ENCODE measurements at places on chromosomes 5 and 9.

DNA sequence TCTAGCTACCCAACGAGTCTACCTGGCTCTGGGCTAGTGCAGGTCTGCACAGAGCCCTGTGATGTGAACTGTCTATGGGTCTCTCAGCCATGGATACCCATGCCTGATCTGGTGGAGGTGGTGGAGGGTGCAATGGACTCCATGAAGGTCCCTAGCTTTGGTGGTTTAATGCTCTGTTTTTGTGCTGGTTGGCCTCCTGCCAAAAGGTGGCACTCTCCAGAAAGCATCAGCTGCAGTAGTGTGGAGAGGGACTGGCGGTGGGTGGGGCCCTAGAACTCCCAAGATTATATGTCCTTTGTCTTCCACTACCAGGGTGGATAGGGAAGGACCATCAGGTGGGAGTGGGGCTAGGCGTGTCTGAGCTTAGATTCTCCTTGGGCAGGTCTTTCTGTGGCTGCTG lies 290.1 kb downstream of the AGTPBP1 start:
- no peak for DNase-seq

DNA sequence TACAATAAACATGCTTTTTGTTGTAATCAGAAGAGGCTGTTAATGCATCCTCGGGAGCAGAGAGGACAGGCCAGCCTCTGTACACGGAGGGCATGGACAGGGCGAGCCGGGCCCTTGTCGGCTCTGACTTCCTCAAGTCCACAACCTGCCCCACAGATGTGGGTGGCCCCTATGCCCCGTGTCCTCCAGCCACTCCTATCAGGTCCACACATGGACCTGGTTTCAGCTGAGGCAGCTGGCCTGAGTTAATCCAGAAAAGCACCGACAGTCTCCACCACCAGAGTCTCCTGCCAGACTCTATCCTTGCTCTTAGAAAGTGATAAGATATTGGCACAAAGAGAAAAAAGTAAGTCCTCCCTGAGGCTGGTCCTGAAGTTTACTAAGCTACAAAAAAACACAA lies 52.4 kb upstream of the PHYKPL start:
- no peak for DNase-seq

GRCh38 chr5:124173386-124173785 lies 573.1 kb downstream of the ZNF608 start:
- DNase-seq: no peak

DNA sequence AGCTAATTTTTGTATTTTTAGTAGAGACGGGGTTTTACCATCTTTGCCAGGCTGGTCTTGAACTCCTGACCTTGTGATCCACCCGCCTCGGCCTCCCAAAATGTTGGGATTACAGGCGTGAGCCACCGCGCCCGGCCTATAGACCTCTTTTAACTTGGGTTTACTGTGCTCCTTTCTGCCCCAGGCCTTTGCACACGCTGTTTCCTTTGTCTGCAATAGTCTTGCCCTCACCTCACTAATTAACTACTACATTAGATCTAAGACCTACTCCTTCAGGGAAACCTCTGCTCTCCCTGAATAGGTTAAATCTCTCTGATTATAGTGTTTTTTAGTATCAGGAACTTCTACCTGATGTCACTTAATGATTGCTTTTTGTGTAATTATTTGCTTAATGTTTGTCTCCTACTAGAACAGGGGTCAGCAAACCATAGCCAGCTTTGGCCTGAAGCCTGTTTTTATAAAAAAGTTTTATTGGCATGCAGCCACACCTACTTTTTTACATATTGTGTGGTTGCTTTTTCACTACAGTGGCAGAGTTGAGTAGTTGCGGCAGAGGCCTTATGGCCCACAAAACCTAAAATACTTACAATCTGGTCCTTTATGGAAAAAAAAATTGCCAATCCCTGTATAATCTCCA lies 31.2 kb upstream of the TLE1 start:
- no peak for DNase-seq

- DNase-seq: no peak
These were observed 87.5 kb upstream of the FSD1L start for GRCh38 chr9:105360344-105360743.

- DNase-seq: no peak
These were observed 12.0 kb upstream of the ELOVL7 start for GRCh38 chr5:60856066-60856465.

- no peak for DNase-seq
These were observed 47.5 kb upstream of the TLE4 start for GRCh38 chr9:79524266-79524665.

DNA sequence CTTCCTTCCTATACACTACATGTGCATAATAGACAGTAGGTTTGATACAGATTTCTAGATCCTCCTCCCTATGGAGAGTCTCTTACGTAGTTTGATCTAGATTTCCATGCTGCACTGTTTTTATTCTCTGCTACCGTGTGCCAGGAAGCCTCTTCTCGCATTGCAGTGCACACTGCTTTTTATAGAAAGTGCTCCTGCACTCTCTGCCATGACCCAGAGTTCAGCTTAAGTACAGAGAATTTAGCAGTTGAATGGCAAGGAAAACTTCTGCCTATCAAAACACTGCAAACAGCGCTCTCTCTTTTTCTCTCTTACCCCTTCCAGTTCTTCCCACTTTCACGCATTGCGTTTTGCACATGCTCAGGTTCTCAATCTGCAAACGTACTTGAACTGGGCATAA lies 187.4 kb downstream of the ARHGAP26 start:
- no peak for DNase-seq

DNA sequence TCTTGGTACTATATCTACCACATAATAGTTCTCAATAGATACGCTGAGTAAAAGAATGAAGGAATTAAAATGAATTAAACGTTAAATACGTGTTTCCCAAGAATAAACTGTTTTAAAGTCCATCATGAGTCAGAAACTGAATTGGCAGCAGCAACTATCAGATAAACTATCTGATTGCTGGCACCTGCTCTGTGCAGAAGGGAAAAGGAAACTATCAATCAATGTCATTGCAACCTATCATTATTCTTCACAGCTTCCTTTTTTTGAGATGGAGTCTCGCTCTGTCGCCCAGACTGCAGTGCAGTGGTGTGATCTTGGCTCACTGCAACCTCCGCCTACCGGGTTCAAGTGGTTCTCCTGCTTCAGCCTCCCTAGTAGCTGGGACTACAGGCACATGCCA lies 8.8 kb upstream of the WDR36 start:
- DNase-seq: no peak

DNA sequence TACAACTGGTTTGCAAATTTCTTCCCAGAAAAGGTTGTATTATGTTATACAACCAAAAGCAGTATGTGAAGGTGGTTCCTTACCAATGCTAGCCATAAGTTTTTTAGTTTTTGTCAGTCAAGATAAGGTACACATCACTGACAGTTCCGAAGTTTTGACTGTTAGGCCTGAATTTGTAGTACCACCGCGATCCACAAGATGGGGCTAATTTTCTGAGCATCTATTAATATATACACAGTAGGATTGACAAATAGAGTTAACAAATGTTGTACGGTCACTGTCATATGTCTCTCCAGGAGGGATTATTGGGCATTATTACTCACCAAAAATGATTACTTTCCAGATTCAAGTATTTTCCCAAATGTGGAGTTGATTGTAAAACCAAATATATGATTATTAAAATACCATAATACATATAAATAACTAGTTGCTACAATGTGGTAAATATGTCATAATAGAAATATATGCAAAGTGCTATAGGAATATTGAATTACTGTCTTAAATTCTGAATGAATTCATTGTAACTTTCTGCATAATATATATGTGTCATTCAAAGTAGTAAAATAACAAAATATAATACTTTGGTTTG lies 28.4 kb upstream of the LRRC19 start:
- peak; percentile 5 for DNase-seq

DNA sequence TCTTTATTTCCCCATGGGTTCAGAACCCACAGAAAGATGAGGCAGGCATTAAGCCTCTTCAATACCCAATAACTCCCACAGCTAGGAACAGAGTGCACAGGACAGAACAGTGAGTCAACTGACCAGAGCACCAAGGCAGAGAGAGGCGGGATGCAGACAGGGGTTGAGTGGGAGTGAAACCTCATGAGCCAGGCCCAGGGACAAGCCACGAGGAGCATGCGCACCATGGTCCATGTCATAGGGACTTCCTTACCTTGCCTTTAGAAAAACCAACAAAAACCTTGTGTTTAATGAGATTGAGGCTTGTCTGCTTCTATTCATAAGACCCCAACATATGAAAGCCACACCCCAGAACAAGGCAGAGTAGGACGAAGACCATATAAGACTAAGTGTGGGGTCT lies 330.6 kb downstream of the DEPDC1B start:
- DNase-seq: no peak

- no peak for DNase-seq
These were observed 91.1 kb upstream of the ARRDC3 start for GRCh38 chr5:91474201-91474600.

DNA sequence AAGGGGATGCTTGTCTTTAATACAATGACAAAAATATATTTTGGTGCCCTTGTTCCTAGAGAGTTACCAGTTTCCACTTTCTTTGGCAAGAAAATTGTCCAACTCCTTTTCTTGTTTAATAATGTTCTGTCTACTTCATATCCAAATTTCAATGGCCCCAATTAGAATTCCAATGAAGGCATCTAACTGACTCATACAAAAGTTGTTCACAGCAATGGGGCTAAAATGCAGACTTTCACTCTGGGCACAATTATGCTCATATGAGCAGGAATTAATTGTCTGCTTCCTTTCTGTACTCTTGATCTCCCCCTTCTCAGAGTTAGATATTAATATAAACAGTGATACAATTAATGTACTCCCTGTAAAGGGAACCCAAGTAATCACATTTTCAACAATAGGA lies 42.1 kb upstream of the ZNF622 start:
- no peak for DNase-seq

DNA sequence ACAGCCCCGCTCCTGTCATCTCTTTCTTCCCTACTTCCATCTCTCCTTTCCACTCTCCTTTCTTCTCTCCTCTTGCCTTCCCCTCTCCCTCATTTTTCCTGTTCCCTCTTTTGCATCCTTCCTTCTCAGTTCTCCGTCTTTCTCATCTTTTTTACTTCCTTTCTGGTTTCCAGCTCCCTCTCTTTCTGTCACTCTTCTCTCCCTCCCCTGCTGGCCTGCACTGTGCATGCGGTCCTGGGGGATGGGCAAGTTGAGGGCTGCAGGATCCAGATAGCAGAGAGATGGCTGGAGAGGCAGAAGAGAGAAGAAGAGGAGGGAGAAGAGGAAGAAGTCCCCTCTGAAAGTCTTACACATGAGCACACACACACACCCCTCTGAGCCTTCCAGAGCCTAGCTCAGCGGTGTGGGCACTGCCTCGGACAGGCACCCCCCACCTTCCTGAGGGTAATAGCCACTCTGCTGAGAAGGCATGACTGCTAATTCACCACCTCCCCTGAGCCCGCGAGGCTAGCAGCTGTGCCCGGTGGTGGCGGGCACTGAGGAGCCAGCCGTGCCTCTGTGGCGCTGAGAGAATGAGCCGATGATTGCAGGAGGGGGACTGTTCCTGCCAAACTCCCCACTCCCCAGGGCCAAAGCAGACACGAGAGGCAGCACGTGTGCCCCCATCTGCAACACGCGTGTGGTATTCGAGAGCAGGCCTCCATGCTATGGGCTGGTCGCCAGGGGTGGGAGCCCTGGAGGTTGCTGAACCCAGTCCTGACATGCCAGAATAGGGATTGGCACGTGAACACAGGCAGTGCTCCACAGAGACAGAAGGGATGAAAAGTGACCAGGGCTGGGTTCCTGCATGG lies 3.7 kb upstream of the CAMK2A start:
- no peak for DNase-seq

GRCh38 chr5:10831419-10831818 lies 70.4 kb upstream of the DAP start:
- no peak for DNase-seq

DNA sequence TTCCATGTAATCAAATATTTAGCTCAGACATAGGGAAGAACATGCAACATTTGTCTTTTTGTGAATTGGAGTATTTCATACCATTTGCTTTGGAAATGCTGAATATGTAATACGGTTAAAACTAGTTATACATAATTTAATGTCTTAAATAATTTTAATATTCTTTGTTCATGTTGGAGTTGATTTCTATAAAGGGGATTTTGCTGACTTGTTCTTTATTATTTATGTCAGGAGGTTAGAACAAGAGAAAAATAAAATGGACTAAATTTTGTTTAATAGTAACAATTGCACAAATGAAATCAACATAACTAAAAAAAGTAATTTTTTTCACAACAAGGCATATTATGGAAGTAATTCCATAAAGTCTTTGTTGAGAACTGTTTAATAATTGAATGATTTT lies 170.0 kb upstream of the CDH18 start:
- DNase-seq: no peak

DNA sequence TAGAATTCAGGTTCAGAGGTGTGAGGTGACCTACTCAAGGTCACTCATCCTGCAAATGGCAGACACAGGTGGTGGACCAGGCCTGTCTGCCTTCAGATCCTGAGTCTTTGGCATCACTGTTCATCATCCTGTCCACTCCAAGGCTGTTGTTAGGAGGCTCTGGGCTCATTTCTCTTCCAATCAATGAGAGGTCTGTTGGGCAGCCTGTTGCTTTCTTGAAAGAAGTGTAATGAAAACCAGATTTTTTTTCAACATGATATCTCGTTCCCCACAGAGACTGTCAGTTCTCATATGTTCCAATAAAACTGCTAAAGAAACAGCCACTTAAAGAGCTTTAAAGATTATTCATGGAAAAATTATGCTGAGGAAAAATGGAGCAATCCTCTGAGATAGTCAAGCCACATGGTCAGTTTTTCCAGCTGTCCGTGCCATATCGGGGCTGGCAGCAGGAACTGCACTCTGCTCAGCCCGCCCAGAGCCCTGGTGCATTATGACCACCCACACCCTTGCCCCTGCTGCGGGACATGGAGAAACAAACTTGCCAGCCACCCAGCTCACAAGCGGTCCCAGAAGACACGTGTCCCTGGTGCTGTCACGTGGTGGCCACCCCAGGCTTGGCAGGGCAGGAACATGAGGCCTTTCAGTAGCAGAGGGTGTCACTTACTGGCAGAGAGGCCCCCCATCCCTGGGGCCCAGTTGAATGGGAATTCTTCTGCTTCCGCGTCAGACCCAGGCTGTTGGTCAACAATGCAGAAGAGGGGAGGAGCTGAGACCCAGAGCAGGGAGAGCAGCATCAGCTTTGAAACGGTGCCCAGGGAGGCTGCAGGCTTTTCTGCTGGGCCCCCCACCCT lies 63.7 kb upstream of the ANGPTL2 start:
- no peak for DNase-seq

DNA sequence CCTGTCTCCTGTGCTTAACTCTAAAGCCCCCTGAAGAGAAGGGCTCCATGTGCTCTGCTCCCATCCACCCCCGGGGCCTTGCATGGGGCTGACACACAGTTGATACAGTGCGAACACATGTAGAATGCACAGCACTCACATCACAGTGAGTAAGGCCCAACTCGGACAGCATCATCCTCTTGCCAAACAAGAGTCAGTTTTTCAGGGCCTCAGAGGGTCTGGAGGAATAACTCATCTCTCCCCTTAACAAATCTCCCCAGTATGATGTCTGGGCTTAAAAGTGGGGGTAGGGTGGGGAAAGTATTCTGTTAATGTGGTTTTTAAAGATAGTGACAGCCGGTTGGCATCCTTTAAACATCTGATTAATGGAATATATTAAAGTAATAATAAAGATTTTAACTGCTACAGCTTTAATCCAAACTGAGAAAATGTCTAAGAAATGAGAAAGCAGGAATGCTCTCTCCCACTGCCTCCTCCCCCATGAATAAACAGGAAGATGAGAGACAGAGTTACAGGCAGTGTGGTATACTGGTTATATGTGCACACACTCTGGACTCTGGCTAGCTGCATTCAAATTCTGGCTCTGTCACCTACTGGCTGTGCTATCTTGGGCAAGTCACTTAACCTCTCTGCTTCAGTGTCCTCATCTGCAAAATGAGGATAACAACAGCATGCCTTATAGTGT lies 22.5 kb downstream of the APBA1 start:
- DNase-seq: no peak

- no peak for DNase-seq
These were observed 559 bp downstream of the SLC38A9 start for GRCh38 chr5:55711507-55712022.

Data from DMS 273 treated with DMSO at 0.1 percent for 48 hours (cell line).